ENCODE measurements at places on chromosomes 1 and 21. TPM values are rescaled to one million over a fixed set of nuclear protein-coding genes. Genes with fewer than 3 reads are reported as not detected.
A peak's percentile ranks its signal among the peaks of the same experiment; 100 is the strongest.

GRCh38 chr1:28296401-28297261, 32.2 kb upstream of the MED18 start:
- DNase-seq = peak; percentile 51

DNA sequence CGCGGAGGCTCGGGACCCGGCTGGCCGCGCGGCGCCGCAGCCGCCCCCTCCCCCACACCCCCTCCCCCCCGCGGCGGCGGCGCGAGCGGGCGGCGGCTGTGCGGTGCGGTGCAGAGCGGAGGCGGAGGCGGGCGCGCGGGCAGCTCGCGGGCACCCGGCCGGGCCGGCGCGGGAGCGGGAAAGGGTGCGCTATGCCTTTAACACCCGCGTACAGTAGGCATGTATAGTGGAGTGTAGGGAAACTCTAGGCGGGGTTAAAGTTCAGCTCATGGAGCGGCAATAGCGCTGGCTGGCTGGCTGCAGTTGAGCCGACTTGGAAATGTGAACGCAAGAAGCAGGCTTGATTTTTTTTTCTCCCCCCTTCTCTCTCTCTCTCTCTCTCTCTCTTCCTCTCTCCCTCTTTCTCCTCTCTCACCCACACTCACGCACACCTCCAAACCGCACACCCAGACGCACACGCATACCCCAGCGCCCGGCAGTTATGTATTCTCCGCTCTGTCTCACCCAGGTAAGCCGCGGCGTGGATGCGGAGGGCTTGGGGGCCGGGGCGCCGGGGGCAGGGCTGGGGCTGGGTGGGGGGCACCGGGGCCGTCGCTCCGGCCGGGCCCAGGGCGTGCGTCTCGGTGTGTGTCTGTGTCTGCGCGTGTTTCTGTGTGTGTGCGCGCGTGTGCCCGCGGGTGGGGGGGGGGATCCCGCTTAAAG, at the start of gene NFIA:
Gene NFIA (plus strand): TSS at position 251 of the 702 bp plus-strand sequence.
- peak; percentile 86 for DNase-seq

GRCh38 chr1:162396201-162396906, 14.8 kb downstream of the C1orf226 start:
- DNase-seq = no peak

- DNase-seq = no peak
These were observed 792 bp downstream of the SNX7 start for GRCh38 chr1:98662356-98662670.

The C4BPA gene
- polyA plus RNA-seq = 0.92 TPM

DNA sequence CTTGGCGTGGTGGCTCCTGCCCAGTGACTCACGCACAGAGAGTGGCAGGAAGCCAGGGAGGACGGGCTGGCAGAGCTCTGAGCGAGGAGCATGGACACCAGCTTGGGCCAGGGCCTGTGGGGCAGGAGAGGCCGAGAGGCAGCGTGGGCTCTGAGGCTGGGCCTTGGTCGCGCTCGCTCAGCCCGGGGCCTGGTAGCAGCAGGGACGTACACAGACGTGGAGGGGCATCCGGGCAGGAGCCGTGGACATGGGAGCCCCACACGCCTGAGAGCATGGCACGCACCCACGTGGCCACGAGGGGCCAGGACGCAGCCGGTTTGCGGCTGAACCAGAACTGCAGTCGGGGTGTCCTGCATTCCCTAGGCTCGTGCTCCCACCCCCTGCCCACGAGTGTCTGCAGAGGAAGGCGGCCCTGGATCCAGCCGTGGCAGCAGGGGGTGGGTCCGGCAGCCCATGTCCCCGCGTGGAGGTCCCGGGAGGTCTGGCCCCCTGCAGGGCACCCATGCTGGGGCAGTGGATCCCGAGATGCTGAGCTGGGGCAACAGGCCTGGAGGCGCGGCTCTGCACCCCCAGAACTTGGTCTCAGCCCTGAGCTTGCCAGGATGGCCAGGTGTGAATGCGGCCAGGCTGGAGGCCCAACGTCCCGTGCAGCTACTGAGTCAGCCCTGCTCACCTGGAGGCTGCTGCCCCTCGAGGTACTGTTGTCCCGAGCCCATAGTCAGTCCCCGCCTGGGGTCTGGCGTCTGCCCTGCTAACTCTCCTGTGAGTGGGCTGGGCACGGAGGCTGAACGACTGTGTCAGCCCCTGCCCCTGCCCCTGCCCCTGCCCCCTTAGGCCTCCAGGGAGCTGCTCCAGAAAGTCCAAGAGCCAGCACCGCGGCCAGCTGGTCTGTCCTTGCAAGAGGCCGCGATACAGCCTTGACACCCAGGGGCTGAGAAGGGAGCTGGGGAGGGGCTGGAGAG, 61.6 kb downstream of the SLX9 start:
- DNase-seq = peak; percentile 18

DNA sequence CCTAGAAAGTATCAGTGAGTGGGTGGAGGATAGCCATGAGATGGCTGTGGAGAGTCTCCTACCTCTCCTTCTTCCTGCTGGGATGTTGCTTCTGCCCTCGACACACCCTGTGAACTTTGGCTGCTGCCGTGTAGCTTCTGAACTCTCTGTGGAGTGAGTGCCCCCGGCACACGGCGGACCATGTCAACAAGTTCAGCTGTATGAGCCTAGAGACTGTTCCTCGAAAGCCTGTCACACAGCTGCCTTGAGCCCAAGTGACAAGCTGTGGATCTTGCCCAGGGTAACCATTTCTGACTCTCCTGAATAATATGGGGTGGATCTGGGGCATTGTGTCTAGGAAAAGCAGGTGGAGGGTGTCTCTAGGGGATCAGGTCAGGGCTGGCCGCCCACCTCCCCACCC, 143.2 kb downstream of the NOS1AP start:
- DNase-seq = no peak

The PLEKHM2 gene
- polyA plus RNA-seq = 20.0 TPM

DNA sequence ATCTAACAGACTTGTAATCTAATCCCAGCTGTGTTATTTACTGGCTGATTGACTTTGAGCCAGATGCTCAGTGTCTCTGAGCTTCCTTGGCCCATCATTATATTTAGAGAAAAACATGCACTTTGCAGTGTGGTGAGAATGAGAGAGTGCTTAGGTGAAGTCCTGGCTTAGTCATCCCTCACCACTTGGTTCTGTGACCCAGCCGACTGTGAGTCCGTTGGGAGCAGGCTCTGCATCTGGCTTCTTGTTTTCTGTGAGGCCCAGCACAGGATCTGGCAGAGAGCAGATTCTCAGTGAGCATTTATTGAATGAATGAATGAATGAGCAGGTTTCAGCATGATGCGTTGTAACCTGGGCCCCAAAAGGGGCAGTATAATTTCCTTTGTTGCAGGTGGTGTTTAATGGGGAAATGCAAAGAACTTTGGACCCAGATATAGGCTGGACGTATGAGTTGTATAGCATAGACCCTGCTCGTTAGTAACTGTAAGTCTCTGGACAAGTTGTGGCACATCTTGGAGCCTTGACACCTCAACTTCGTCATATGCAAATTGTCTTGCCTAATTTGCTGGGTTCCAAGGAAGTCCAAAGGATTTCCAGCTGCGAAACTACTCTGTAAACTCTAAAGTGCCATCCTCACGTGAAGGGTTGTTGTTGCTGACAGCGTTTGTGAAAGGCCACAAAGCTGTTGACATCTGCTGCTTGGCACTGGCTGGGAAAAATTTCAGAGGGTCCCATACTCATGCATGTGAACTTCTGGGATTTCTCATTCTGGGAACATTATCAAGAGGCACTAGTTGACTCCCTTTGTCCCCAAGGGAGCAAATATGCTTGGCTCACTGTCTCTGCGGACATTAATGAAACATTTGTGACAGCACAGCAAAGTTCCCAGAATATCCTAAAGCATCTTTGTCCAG, 138.8 kb upstream of the USP24 start:
- no peak for DNase-seq

GRCh38 chr1:1200876-1201810, 5.2 kb downstream of the TNFRSF18 start:
- peak; percentile 35 for DNase-seq

DNA sequence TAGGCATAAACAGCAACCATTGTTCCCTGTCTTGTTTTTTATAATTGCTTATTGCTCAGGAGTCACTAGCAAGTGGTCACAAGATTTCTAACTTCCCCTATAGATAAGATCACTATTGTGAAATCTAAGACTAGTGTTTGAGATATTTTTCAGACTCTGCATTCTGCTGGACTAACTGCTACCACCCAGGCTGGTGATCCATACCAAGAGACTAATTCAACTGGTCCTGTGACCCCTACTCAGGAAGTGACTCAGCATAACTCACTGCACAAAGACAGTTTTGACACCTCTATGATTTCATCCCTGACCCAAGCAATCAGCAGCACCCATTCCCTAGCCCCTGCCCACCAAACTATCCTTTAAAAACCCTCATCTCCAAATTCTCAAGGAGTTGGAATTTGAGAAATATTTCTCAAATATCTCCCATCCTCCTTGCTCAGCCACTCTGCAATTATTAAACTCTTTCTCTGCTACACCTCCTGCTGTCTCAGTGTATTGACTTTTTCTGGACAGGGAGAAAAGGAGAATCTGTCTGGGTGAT, 52.7 kb downstream of the TRIM33 start:
- no peak for DNase-seq
